PC-3 (cell line): ENCODE measurements at places on chromosomes 3 and 15.
A peak's percentile ranks its signal among the peaks of the same experiment; 100 is the strongest.

DNA sequence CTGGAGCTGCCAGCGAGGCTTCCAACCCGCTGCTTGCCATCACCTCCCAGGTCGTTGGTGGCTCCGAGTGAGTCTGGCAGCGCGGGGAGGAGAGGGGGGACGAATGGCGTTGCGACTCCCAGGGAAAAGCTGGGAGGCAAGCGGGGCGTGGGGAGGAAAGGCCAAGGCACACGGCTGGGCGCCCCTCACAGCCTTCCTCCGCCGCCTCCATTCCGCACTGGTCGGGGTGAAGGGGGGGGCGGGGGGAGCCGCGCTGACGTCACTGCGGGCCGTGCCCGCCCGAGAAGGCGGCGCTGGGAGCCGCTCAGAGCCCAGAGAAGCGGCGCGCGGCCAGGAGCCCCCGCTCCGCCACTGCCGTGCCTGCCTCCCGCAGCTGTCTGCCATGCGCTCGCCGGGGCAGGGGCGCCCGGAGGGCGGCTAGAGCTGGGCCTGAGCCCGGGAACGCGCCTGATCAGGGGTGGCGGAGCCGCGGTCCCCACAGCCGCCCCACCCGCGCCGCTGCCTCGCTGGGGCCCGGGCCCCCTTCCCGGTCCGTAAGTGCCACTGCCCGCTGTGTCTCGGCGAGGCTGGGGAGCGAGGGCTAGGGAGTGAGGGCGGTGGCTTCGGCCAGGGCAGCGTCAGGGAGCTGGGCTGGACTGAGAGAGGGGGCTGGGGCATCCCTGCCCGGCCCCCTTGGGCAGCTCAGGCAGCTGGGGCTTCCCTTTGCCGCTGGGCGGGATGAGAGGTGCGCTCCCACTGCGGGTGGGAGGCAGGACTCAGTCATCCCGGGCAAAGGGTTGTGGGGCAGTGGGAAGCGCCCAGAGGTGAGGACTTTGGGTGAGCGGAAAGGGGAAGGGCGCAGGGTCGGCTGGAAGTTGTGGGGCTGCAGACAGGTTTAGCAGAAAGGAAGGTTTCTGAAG is 27.8 kb upstream of the POLG start:
- no peak for DNase-seq

DNA sequence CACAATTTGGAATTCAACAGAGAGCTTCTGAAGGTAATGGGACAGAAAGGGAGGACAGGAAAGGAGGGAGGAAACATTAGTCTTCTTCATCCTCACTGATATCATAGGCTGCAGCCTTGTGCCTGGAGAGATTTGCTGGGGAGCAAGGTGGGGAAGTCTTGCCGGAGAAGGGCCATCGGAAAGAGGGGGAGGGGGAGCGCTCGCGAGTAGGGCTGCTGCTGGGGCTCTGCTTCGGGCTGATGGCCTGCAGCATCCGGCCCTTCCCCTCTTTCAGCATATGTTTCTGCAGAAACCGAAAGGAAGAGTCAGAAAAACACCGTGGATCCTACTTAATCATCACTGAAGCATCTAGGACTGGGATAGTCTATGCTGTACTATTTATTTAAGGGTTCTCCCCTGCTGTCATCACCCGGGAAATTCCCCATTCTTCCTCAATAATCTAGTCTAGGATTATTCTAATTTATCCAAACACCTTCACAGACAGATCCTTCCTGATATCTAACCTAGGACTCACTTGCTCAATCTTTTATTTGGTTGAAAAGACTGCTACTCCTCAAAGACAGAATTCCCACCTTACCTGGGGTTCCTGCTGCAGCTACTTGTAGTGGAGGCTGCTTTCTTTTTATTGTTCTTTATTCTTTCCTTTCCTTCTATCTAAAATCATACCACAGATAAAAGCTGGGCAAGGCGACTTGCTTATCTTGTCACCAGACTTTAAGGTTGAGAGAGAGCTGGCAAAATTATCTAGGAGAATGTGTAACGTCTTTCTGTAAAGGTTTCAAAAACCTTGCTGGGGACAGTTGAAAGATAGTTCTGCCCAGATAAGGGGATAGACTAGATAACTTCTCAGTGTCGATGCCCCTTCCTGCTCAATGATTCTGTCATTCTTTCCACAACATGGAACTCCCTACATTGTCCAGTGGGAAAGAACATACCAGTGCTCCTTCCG is 22.6 kb downstream of the SLC51A start:
- no peak for DNase-seq

GRCh38 chr3:72189339-72189738 is 404.4 kb upstream of the PROK2 start:
- DNase-seq = no peak

- DNase-seq = no peak
Observed at GRCh38 chr3:57073628-57074027, 13.2 kb downstream of the SPATA12 start.

DNA sequence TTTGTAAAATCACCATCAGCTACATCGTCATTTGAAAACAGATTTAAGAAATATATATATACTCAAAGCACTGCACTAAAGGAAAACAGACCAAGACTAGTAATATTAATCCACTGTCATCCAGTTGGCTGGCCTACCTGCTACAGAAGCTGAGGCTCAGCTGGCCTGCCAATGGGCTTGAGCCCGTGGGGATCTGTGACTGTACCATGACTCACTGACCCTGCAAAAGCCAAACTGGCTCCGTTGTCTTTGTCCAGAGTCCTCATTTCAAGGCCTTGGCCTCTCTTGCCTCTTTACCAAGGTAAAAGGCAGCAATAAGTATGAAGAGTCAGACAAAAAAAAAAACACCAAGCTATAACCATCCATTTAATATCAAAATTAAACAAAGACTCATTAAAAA is 463.5 kb upstream of the RASGRP1 start:
- DNase-seq = peak; percentile 90

GRCh38 chr15:76059320-76060117 is at the start of gene TMEM266:
Gene TMEM266, plus strand, starts transcription at chr15:76059985. Its CDS starts 74,279 bp downstream, at chr15:76134264.
- DNase-seq = peak; percentile 55

GRCh38 chr15:94174399-94174802 is 57.0 kb upstream of the MCTP2 start:
- DNase-seq = peak; percentile 75

GRCh38 chr3:124602980-124603627 is 127.1 kb upstream of the UMPS start:
- no peak for DNase-seq

- DNase-seq = peak; percentile 52
Observed at GRCh38 chr15:29596266-29596665, 226.0 kb downstream of the TJP1 start.

- peak; percentile 45 for DNase-seq
Observed at GRCh38 chr3:182325213-182325950, 467.9 kb upstream of the ATP11B start.

DNA sequence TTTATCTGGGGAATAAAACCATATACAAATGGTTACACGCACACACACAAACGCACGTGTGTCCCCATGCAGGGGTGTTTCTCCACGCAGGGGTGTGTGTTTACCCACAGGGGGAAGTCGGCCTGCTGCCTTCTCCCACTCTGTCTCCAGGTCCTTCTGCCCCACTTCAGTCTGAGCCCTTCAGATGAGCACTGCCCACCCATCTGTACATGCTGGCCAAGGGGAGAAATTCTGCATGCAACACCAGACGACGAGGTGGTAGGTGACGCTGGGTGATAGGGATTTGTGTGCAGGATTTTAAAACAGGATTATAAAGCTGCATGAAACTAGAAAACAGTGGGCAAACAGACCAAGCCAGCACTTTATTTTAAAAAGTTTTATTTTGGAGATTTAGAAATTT is 122.5 kb downstream of the TJP1 start:
- no peak for DNase-seq

DNA sequence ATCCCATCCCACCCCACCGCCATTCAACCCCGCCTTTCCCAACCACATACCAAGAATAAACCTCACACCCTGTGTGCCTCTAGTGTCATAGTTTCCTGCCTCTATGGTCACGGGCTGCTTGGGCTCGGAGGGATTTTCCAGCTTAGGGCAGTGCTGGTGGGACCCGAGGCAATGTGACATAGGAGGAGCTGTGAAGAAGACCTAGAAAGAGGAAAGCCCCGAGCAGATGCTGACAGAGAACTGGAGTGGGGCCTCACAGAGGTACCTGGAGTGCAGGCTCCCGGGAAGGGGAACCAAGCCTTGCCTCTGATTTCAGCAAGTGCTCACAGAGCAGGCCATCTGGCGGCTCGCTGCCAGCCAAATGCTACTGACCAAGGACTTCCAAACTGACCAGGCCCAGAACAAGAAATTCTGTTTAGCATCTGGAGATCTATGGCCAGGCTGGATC is 27.5 kb downstream of the BHLHE40 start:
- DNase-seq = no peak

DNA sequence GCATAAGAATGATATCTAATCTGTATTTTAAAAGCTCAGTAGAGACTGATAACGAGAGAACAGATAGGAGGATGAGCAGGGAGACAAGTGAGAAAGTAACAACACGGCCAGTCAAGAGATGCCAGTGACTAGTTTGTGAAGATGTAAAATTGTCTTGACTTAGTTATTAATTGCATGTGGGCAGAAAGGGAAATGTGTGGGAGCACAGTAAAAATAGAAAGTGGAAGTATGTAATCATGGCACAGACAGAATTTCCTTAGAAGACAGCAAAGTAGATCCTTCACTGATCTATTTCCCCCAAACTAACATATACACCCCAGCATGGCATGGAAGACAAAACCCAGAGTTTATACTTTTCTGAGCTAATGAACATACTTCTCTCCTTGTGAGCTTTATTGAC is 344.5 kb downstream of the FGF12 start:
- DNase-seq = no peak

DNA sequence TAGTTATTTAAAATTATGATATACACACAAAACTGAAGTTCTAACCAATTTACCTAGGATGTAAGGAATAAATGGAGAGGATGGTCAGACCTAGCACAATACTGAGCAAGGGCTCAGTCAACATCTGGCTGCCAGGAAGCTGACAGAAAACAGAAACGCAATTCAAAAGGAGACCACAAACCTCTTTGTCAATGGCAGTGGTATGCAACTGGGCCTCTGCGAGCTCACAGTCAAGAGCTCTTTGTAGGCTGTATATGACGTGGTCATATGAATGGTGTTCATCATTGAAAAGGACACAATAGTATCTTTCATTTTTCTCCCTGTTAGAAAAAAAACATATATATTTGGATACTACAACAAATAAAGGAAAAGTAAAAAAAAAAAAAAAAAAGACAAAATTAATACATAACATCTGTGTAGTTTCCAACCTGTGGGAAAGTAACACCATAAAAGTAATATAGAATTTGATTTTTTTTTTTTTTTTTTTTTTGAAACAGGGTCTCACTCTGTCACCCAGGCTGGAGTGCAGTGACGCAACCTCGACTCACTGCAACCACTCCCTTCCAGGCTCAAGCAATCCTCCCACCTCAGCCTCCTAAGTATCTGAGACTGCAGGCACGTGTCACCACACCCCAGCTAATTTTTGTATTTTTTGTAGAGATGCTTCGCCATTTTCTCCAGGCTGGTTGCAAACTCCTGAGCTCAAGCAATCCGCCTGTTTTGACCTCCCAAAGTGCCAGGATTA is 37.9 kb downstream of the UBR1 start:
- DNase-seq = peak; percentile 47

DNA sequence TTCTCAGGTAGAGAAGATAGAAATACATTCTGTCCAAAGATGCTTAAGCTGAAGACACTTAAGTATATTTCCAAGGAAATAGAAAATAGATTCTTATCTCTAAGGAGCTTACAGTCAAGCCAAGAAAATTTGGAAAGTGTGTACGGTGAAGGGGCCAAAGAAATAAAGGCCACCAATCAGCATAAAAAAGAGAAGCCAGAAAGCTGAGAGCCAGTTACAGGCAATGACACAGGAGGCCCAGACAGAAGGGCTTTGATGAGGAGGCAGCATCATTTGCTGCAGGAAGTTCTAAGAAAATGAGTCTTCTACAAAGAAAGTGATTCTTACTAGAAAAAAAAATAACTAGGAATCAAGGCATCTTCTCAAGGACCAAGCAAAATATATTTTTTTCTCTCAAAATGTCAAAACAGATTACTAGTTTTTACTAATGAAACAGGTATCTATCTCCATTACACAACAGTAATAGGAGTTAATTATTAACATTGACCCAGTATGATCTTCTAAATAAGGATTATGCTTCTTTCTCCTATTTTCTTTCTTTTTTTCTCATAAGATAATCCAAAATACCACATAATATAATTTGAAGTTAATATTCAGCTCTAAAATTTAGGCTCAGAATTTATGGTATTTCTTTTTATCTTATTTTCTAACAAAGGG is 82.1 kb upstream of the PHLDB2 start:
- no peak for DNase-seq

- DNase-seq = peak; percentile 77
Observed at GRCh38 chr3:188712248-188712924, 459.4 kb upstream of the TPRG1 start.

GRCh38 chr3:97021778-97022177 is 207.4 kb downstream of the EPHA6 start:
- DNase-seq = no peak

DNA sequence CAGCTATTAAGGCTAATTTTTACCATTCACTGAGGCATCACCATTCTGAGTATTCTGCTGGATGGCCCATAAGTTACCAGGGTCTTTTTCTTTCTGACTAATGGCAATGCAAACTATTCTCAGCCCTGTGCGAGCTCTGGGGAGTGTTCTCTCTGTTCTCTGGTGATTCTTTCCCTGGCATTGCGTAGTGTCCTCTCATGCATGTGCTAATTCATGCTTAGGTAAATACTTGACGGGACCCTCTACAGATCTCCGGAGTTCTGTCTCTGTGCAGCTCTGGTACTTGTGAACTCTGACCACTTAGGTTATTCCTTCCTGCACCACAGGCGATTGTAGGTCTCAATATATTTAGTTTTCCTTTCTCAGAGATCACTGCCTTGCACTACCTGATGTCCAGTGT is 34.8 kb downstream of the UBE2E1 start:
- DNase-seq = no peak

GRCh38 chr15:59993041-59993750 is 10.9 kb upstream of the FOXB1 start:
- no peak for DNase-seq

GRCh38 chr3:81550415-81550814 is 211.0 kb downstream of the GBE1 start:
- peak; percentile 71 for DNase-seq

- DNase-seq = no peak
Observed at GRCh38 chr3:53794597-53794996, 51.6 kb downstream of the CHDH start.

DNA sequence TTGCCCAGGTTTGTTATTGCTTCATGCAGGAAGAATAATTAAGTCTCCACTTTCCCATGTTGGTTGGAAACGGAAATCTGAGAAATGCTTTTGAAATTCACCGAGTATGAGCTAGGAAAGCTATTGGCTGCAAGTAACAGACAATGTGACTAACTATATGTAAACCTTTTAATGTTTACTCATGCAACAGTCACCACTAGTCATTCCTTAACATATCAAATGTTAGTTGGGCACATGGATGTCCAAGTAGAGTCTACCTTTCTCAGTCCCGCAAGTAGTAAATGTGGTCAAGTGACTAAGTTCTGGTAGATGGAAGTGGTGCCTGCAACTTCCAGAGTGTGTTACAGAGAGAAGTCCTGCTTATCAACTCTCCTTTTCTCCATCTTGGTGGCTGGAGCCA is 52.5 kb downstream of the KLF15 start:
- peak; percentile 90 for DNase-seq

DNA sequence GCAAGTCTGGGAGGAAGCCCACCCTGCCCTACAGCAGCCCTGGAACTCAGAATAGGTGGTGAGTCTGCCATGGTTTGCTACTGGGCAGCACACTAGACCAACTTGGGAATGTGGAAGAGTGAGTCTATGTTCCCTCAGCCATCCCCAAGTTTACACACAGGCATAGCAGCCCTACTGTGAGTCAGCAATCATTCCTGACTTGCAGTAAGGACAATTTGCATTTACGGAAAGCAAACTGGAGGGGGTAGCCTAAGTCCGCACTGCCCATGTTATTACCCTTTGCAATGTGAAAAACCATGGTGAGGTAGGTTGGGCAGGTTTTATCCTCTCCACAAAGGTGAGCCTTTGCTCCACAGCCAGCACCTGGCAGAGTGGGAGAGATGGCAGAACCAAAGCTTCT is 4.6 kb downstream of the TCTA start:
- peak; percentile 25 for DNase-seq
